ENCODE measurements at places on chromosomes 2 and 18.
A peak's percentile ranks its signal among the peaks of the same experiment; 100 is the strongest.

DNA sequence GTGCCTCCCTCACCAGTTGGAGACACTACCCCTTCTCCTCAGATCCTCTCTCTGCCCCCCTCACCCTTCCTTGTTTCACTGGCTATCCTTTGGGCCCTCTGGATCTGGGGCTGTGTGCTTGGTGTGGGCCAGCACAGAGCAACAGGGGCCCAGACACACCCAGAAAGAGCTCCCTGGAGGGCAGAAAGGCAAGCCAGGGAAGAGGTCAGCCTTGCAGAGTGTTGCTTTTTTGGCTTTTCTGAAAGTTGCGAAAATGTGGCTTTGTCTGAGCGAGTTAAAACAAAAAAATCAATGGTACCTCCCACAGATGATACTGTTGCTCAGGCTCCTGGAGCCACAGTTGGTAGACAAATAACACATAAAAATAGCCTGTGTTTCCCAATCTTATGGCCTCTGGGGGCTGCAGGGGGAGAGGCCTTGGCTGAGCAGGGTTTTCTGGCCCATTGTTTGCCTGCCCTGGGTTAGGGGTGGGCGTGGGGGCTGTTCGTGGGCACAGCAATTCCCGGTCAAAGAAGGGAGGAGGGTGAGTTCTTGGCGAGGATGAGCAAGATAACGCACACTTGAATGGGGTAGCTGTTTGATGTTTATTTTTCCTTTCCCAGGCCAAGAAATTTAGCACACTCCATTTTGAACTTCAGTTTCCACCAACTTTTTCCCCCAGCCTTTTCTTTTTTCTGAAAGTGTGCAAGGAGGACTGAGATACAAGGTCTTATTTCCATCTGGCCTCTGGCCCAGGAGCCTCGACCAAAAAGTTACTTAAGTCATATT lies 167.0 kb upstream of the HAAO start:
- no peak for DNase-seq

GRCh38 chr2:85794491-85795121 lies 40.8 kb downstream of the ATOH8 start:
- DNase-seq = no peak

DNA sequence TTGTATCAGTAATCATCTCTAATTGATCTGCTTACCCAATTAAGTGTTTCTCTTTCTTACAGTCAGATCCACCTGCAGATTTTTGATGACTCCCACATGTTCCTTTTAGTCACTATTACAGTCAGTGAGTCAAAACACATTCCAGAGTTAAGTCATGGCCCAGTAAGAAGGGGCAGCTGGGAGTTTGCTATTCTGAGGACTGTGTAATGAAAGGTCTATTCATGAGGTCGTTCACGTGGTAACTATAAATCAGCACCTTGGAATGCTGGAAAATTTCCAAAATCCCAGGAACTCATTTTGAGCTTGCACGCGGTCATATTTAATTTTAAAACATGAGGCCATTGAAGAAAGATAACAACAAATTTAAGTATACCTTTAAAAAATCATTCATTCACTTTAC lies 252.5 kb downstream of the XIRP2 start:
- DNase-seq = no peak

- DNase-seq = no peak
Observed at GRCh38 chr2:174731546-174731945, 32.7 kb downstream of the CHRNA1 start.

GRCh38 chr2:28224648-28225472 lies 167.8 kb upstream of the FOSL2 start:
- DNase-seq = no peak

GRCh38 chr2:235047171-235048160 lies 95.6 kb downstream of the SH3BP4 start:
- DNase-seq = no peak

DNA sequence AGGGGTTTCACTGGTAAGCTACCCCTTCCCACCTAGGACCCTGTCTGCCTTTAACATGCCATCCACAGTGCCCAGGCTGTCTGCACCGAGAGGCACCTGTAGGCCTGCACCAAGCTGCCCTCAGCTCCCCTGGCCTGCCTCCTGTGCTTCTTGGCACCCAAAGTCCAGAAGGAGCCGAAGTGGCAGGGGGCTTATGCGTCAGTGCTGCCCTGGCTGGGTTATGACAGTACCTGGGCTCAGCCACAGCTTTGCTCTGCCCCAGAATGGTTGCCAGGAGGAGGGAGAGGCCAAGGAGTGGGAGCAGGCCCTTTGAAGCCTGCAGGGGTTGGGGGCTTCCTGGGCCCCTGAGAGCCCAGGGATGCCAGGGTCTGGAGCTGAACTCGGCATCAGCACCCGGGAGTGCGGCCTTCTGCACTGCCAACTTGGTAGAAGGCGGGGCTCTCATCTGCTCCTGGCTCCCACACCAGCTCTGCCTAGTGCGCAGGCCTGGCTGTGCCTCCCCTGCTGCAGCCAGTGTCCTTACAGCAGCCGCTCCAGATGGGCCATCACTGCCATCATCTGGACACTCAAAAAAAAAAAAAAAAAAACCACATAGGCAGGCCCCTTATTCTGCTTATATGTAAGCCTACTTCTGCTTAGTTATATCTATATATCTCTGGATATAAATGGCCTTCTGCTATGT lies 155.4 kb downstream of the THSD7B start:
- DNase-seq = no peak

DNA sequence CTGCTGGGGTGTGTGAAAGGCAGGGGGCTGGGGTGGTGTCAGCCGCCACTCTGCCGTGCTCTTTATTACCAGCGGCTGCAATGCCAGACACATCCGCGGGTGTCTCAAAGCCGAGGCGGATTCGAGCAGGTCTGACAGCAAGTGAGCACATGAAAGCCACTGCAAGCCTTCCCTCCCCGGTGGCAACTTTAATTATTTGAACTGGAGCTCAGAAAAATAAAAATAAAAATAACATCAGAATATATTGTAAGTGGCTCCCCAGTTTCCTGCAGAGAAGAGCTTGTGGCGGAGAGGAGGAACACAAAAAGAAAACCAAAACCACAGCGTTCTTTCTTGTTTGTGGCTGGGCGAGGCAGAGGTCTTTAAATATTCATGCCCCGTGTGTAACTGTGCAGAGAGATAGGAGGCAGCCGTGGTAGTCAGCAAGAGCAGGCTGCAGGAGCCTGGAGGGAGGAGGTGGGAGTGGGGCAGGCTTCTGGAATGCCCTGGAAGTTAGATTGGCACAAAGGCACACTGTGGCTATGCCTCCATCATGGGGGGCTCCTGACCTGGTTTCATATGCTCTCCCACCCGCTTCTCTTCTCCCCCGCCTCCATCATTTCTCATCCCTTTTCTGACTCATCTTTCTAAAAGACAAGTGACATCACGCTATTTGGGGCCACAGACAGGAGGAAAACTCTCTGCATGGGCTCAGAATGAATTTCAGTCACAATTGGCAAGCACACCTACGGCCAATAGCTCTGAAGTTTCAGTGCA lies 199.8 kb downstream of the CLIP4 start:
- DNase-seq = peak; percentile 58

DNA sequence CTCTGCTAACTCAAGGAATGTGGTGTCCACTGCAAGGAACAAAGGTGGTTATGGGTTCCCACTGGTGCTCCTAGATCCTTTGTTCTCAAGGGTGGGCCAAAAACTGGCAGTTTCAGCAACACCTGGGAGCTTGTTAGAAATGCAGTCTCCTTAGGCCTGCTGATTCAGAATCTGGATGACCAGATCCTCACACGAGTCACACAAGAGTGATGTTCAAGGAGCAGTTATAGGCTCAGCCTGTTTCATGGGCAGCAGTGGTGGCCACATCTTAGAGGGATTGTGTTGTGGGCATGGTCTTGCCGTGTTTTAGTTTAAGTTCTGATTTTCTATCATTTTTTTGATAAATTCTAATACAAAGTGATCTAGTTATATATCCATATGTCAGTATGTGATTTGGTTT lies 28.7 kb upstream of the MGAT5 start:
- DNase-seq = no peak
